Activated gamma-delta T cell treated with Interleukin-2 at 50 U/mL for 16 hours (primary cell): ENCODE measurements at places on chromosomes 12 and 14.

DNA sequence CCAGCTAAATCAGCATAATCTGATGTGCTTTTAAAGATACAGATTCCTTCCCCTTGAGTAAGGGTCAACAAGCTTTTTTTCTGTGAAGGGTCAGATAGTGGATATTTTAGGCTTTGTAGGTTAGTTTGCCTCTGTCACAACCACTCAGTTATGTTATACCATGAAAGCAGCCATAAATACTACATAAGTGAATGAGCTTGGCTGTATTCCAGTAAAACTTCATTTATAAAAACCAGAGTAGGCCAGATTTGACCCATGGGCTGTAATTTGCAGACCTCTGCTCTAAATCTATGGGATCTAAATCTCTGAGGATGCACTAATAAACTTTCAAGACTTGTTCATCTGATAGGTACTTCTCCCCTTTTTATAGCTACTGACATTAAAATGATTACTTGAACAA lies 47.7 kb downstream of the LEMD3 start:
- DNase-seq = no peak

GRCh38 chr12:19801941-19802340 lies 362.6 kb downstream of the AEBP2 start:
- DNase-seq = no peak

- DNase-seq = no peak
Measured at GRCh38 chr12:59587710-59588109, 8.1 kb upstream of the SLC16A7 start.

DNA sequence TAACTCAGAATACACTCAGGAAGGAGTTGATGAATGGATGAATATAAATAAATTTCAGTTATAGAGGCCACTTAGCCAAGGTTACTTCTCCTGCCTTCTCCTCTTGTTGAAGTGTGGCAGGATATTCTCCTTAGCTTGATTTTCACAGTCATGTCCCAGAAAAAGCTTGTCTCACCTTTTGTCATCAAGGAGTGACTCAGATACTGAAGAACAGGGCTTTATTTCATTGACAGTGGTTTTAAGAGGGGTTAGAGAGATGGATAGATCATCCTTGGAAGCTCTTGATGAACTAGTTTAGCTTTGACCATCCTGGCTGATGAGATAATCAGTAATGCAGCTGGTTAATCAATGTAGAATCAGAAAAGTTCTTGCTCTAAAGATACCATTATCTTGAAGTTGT lies 35.0 kb upstream of the CFAP54 start:
- DNase-seq = no peak

GRCh38 chr12:45883187-45883586 lies 107.2 kb downstream of the SCAF11 start:
- no peak for DNase-seq

DNA sequence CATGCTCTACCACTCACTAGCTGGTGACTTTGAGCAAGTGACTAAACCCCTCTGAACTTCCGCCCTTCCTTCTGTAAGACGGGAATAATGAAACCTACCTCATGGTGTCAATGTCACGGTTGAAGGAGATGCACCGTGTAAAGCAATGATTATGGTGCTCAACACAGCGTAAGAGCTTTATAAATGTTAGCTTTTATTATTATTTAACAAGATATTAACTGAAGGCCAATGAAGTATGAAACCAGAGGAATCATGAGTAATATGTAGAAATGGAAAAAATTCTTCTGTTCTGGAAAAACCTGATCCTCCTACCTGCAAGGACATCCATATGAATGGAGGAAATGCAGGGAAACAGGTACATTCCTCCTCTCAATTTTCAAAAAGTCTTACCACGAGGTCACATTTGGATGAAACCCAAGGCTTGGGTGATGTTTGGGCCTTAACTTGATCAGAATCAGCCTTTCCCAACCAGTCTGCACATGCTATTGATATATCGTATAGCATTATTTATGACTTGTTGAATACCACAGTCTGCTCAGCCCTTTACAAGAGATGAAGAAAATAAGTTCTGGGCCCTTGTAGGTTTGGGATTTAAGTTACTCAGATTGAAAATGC lies 166.8 kb upstream of the TBX3 start:
- no peak for DNase-seq

- DNase-seq = no peak
Measured at GRCh38 chr14:61101803-61102548, 120.9 kb downstream of the SLC38A6 start.
